ENCODE measurements at places on chromosomes 3 and 15. TPM values are rescaled to one million over a fixed set of nuclear protein-coding genes. Genes with fewer than 3 reads are reported as not detected.

The MCF2L2 gene
- total RNA-seq = 18.1 TPM

The TUSC7 gene
- total RNA-seq = not detected

The CCDC71 gene
- total RNA-seq = 22.1 TPM

The CYP1A2 gene
- not detected for total RNA-seq

The CHRNA5 gene
- total RNA-seq = 55.3 TPM

The RHOV gene
- total RNA-seq = 1.8 TPM

Measured in glutamatergic neuron (in vitro differentiated cells).